ENCODE measurements at places on chromosomes 5 and 9. TPM values are rescaled to one million over a fixed set of nuclear protein-coding genes. Genes with fewer than 3 reads are reported as not detected.

DRD1 gene
- not detected for total RNA-seq

RASGRF2 gene
- 4.8 TPM for total RNA-seq

PRUNE2 gene
- 1.3 TPM for total RNA-seq

SPATA31D4 gene
- total RNA-seq: not detected

LHFPL2 gene
- not detected for total RNA-seq

LCN10 gene
- not detected for total RNA-seq

GPR151 gene
- not detected for total RNA-seq

DNA sequence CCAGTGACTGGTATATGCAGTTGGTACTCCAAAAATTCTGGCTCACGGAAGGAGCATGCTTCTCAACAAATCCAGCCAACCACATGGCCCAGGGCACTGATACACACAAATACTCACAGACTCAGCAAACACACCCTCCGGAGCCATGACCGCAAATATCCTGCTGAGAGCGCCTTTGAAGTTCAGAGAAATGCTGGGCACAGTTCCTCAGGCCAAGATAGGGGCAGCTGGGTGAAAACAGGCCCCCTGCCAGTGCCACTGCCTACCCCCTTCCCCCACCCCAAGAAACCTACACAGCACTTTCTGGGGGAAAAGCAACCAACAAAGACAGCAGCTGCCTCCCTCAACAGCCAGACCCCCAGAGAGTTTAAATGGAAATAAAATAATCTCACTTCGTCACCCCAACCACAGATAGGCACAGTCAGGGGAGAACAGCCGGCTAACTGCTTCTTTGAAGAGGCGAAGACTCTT lies 120.0 kb downstream of the C5orf15 start:
- peak; percentile 34 for DNase-seq

DNA sequence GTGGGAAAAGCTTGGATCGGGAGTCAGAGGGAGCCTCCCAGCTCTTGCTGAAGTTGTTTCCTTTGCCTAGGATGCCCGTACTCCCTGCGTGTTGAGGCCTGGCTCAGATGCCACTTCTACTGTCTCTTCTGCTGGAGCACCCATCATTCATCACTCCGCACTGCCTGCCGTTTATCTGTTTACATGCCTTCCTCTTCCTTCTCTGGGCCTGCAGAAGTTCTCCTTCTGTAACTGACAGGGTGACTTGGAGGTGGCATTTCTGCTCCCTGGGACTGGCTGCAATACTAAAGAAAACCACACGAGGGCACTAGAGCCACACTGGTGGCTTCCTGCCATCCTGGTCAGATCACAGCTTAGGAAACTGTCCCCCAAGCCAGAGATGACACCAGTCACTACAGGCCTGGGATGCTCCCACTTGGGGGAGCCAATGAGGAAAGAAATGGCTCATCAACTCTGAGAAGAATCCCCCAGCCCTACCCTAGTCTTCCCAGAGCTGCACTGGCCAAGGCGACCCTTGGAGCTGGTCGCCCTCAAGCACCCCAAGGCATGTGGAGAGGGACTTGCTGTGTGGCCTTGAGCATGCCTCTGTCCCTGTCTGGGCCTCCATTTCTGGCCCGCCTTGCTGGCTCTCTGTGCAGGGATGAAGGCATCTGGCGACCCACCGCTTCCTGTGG lies 9.7 kb upstream of the SLC25A51 start:
- peak; percentile 86 for DNase-seq

DNA sequence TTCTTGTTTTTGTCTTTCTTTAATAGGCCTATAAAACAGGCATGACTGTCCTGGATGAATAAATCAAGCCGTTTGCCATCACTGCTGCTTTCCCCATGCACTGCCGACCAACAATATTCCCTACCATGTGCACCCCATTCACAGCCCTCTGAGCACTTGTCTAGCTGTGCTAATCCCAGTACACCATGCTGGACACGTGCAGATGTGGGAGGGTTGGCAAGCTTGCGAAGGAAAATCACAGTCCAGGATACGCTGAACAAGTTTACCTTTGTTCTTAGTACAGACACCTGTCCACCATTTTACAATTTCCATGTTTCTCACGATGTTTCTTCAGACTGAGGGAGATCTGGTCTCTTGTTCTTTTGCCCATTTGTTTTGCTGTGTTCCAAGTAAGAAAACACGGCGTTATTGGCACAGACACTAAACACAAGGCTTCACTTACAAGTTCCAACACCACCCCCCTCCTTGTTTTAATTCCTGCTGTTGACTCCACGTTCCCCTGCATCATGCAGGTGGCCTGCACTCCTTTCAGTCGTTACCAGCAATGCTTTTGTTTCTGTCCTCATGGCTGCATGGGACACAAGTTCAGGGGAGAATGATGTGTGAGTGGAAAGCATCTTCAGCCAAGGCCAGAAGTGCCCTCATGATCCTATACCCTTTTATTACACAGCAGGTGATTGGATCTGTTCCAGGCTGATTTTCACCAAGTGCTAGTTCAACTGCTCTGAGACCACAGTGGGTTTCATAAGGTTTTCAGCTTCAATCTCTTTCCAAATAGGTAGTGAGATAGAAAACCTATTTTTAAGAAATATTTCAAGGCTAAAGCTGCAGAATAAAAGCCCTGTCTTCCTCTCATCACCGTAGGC lies 608.9 kb downstream of the IRX1 start:
- no peak for DNase-seq

GRCh38 chr5:80168388-80169028 lies 87.3 kb downstream of the SERINC5 start:
- peak; percentile 8 for DNase-seq

DNA sequence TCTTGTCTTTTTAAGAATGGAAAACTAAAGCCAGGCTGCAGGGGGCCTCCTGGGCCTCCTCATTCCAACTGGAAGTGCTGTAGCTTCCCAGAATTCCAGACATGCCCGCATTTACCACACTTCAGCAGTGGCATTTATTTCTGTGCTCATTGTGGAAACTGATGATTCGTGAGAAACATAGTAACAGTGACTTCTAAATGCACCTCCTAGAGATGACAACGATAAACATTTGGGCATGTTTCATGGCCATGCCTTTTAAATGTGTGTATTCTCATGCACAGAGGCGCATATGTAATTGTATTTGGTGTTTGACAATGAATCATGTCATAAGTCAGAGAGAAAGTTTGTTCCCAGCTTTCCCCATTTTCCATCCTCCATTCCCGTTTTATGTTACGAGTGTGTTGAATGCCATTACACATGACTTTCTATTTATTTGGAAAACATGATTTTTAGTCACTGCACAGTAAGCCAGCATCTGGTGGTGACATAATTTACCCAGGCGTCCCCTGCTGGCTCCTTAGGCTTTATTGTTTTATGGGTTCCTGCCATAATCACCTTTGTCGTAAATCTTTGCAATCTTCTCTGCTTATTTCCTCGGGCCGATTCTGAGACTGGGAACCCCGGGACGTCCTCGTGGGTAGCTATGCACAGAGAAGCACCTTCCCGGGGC lies 68.8 kb upstream of the FCN2 start:
- no peak for DNase-seq

- DNase-seq: no peak
Observed at GRCh38 chr9:92480291-92480771, 2.0 kb downstream of the ASPN start.

GRCh38 chr5:57859626-57860025 lies 377.0 kb upstream of the ACTBL2 start:
- DNase-seq: no peak

DNA sequence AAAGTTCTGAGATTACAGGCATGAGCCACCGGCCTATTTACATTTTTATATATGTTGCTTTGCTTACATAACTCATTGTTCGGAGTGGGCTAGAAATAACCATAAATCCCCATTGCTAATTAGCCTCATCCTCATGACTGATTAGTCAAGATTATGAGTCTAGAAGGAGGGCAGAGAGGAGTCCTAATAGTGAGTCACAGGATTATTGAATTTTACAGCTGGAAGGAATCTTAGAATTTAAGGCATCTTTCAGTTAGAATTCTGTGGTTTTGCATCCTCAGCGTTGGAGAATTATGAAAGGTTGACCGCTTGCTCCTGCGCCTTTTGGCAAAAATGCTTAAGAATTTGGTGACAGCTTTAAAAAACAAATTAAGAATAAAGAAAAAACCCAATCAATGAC lies 2.6 kb upstream of the PBX3 start:
- DNase-seq: no peak

DNA sequence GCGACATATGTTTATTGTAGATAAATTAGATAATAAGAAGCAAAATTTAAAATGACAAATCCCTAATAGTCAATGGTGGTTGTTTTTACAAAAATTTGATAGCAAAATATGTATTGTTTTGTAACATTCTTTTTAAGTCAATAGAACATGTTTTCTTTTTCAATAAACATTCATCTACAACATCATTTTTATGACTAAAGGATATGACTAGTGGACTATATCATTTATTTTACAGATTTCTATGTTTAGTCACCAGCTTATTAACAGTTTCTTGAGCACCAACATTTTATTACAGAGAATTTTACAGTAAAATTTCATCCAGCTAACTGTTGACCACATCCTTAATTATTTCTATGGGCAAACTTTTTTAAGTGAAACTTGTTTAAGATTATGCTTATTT lies 114.7 kb upstream of the IL7R start:
- no peak for DNase-seq

GRCh38 chr5:56587381-56588130 lies 227.8 kb upstream of the MAP3K1 start:
- no peak for DNase-seq

DNA sequence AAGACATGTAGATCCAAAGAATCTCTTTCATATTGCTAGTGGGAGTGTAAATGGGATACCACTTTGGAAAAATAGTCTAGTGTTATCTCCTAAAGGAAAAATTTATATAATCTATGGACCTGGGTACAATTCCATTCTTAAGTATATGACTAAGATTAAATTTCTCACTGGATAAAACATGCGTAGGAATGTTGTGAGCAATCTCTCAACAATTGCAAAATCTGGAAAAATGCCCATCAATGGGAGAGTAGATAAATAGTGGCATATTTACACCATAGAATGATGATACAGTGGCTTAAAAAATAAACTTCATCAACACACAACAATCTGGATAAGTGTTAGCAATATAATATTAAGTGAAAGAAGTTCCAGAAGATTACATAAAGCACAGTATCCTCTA lies 469.5 kb downstream of the MAN2A1 start:
- DNase-seq: no peak

GRCh38 chr5:88502179-88503040 lies 233.8 kb upstream of the TMEM161B start:
- DNase-seq: no peak

All from activated CD8-positive, alpha-beta memory T cell treated with anti-CD3 and anti-CD28 coated beads, Interleukin-2, amount 10 ng/mL, durations not matched to agents 7 days and 5 days (primary cell).